ENCODE measurements at places on chromosomes 3 and 15.
A peak's percentile ranks its signal among the peaks of the same experiment; 100 is the strongest.

- DNase-seq, result no peak
Observed at GRCh38 chr15:67801926-67802914, 23.1 kb upstream of the SKOR1 start.

- DNase-seq, result no peak
Observed at GRCh38 chr3:184578218-184578617, 16.6 kb downstream of the EPHB3 start.

DNA sequence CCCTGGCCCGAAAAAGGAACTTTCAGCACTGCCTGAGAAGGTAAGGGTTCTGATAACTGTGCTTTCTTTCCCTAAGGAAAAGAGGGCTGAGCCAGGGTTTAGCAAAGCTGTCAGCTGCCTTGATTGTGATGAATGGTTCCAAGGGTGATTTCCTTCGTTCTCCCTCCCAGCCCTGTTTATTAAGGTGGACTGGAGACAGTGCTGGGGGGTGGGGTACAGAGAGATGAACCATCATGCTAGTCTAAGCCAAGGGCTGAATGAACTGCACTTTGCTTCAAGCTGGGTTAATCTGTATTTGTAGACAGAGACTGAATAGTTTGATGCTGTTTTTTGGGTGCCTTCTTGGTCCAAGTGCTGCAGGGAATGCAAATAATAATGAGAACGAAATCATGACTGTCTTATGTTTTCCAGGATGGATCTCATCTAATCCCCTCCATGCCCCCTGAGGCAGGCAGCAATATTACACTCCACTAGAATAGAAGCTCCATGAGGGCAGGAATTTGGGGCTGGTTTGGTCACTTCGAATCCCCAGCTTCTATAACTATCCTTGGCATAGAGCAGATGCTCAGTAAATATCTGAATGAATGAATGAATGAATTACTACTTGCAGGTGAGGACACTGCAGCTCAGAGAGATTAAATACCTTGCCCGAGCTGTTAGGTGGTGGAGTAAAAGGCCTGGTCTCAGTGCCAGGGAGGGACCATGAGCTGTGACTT lies 10.9 kb downstream of the PXYLP1 start:
- DNase-seq, result no peak

DNA sequence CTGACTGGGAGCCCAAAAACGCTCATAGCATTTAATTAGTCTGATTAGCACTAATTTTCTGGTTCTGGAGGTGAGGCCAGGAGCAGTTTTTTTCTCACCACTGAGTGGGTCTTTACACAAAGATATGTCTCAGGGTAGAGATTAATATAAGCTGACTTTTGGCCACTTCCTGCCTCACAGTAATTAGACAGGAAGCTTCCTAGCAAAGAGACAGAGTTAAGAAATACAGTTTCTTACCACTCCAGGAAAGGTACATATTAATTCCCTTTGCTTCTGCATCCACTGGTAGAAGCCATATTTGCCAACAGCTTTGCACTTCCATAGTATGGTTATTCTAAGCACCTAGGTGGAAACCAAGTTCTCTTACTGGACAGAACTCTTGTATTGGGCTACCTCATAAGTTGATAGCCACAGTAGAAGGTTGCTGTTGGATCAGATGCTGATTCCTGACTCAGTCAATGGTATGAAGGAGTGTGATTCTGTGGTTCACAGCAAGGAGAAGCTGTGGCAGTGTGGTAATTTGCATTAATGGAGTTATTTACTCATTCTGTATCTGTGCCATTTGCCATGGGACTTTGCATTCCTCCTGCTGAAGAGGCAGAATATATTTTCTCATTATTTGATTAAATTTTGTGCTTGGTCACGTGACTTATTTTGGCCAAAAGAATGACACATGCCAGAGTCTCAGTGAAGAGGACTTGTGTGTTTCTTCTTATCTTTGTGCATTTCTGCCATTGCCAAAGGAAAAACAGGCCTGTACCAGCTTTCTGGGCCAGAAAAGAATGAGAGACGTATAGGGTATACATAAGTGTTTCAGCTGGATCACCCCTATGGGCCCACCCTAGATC lies 17.5 kb upstream of the ZBTB20 start:
- DNase-seq, result no peak

- no peak for DNase-seq
Observed at GRCh38 chr3:32316976-32317375, 74.7 kb upstream of the CMTM7 start.

- DNase-seq, result no peak
Observed at GRCh38 chr15:79978260-79978654, 7.3 kb upstream of the BCL2A1 start.

- DNase-seq, result no peak
Observed at GRCh38 chr3:141796081-141796888, 33.1 kb downstream of the GRK7 start.

GRCh38 chr15:101537483-101538080 lies 48.1 kb upstream of the PCSK6 start:
- DNase-seq, result no peak

- DNase-seq, result no peak
Observed at GRCh38 chr3:118485693-118486092, 549.0 kb downstream of the IGSF11 start.

GRCh38 chr3:122636697-122637096 lies 43.9 kb upstream of the PARP14 start:
- no peak for DNase-seq

DNA sequence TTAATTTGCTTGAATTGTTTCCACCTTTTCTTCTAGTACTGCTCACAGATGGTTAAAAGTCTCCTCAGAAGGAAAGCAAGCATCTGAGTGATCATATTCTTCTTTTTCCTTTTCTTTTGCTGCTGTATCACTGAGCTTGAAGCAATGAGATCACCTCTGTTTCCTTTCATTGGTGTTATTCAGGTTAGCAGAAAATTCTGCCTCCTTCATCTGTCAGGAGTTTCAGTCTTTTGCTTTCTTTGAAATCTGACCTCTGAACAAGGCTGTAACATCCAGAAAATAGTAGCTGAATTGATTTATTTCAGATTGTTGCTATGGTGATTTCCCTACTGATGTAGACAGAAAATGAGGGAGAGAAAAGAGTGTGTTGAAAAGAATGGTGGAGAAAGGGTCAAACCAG lies 343.0 kb downstream of the MFSD1 start:
- no peak for DNase-seq

- DNase-seq, result peak; percentile 10
Observed at GRCh38 chr3:104564045-104564643, 802.6 kb upstream of the ALCAM start.

DNA sequence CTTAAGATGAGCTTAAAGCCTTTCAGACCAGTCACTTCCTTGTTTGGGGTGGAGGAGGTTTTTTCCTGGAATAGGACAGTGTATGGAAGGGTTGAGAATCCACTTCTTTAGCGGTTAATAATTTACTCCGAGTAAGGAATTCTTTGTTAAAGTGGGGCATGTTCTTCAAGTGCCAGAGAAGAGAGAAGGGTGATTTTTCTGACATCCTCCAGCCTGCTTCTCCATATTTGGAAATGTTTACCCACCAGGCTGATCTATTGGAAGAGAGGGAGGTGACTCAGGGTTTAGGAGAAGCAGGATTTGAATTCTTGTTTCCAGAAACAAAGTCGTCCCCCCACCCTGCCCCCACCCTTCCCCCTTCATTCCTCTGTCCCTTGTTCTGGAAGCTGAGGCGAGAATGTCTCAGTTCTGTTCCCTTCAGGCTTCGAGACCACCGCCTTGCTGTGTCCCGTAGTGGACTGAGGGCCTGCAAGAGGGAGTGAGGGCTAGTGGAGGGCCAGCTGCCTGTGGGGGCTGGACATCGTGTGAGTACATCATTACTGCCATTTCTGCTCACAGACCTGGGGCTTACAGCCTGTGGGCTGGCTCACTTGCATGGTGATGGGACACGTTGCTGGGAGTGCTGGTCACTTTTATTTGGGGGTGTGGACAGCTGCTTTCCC lies 58.5 kb downstream of the LPP start:
- no peak for DNase-seq

DNA sequence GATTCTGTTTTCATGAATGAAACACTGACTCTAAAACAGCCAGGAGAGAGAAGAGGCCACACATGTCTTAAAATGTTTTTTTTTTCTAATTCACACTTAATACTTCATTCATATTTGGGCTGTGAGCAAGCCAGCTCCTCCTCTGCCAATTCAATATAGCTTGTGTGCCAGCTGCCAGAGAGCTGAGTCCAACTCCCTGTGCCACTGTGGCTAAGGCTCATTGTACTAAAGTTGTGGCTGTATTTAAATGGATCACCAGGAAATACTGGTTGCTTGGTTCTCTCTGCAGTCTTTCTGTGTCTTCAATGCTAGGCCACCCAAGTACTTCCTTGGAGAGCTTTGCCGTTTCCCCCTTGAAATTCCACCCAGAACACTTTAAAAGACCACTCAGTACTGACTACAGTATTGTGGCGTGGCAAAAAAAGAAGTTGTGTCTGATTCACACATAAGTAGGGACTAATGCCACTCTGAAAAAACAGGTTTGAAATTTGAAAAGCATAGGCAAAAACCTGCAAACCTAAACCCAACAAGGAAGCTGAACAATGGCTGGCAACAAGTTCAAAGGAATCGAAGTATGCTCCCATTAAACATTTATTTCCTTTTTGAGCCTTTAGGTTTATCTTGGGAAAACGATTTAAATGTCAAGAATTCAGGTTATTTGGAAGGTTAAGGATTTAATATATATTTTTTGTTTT lies 524.7 kb downstream of the DIPK2A start:
- DNase-seq, result no peak

GRCh38 chr3:13414040-13414729 lies 5.9 kb downstream of the NUP210 start:
- no peak for DNase-seq

- DNase-seq, result no peak
Observed at GRCh38 chr15:81894061-81894460, 151.8 kb downstream of the MEX3B start.

DNA sequence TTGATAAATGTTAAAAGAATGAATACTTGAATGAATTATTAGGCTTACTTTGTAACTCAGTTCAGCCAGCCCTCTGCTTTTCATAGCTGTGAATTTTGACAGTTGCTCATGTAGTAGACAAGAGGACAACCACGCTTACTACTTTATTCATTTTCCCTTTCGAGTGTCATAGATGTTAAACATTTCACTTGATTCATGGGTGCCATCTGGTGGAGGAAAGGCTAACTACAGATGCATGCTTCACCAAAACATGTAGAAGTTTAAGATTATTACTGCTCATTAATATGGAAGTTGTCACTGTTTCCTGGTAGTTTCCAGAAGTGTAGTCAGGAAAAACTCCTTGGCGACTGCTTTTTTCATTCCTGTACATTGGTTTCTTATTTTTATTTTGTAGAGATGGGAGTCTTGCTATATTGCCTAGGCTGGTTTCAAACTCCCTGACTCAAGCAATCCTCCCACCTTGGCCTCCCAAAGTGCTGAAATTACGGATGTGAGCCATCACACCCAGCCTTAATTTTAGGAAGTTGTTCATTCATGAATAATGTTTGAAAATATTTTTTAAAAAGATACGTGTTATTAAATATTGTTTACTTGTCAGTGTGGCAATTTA lies 163.2 kb downstream of the B3GALNT1 start:
- no peak for DNase-seq

- DNase-seq, result no peak
Observed at GRCh38 chr3:44359146-44359751, 20.7 kb downstream of the TCAIM start.

DNA sequence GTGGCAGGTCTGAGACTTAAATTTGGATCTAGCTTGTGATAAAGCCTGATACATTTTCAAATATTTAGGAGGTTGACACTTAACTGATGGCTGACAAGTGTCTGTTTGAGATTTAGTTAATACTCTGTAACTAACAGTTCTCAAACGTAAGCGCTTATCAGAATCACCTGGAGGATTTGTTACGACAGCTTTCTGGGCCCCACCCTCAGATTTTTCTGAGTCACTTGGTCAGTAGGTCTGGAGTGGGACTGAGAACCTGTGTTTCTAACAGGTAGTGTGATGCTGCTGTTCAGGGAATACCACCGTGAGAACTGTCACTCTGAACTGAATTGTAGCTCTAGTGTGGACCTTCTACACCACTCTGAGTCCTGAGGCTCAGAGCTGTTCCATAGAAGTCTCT lies 85.5 kb downstream of the CEMIP start:
- DNase-seq, result no peak

- no peak for DNase-seq
Observed at GRCh38 chr15:81819924-81820635, 225.7 kb downstream of the MEX3B start.

DNA sequence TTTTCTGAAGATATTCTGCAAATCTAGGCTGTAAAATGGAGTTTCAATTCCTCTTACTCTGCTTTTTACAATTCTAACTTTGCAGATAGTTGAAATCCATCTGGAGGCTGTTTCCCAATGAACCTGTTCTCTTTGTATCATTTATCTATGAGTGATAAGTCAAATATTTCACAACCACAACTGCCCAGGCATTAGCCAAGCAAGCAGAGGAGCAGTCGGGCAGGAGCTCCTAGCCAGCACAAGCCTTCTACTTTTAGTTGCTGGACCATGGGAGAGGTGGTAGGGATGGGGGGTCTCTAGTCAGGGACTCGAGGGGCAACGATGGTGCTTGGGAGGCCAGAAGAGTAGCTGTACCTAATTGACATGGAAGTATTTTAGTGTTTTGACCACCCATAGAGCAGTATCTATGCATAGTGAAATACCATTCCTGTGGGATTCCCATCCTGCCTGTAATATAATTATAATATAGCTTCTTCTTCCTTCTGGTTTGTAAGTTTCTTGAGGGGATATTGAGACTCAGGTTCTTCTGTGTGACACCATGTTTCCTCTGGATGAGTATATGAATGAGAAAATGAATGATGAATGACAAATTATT lies 353.5 kb upstream of the IL12A start:
- DNase-seq, result no peak

DNA sequence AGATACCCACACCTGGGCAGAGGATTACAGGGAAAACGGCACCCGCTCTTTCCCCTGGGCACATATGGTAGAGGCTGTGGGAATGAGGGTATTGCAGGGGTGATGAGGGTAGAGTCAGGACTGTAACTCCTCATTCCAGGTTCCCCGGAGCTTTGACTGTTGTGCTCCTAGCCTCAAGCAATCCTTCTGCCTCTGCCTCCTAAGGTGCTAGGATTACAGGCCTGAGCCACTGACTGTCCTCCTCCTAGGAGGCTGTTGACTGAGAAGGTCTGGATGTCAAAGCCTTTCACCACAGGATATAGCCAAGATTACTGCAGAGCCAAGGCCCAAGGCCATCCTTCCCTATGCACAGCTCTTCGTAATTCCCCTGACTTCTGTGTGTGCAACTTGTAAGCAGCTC lies 1.1 kb upstream of the MPI start:
- no peak for DNase-seq

DNA sequence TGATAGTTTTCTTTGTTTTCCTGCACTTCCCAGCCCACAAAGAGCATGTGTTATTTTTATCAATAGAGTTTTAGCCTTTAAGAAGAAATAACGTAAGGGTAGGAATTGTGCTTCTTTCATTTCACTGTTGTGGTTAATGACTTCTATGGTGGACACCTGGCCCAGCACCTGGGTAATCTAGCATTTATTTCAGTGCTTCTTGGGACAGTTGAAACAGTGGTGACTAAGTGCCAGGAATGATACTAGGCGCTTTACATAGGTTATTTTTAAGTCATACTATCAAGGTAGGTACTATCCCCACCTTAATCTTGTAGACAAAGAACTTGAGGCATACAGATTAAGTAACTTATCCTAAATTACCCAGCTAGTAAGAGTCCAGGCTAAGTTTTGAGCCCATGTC lies 243.8 kb downstream of the SOX2 start:
- DNase-seq, result no peak
